ENCODE measurements at places on chromosomes 4 and X.

DNA sequence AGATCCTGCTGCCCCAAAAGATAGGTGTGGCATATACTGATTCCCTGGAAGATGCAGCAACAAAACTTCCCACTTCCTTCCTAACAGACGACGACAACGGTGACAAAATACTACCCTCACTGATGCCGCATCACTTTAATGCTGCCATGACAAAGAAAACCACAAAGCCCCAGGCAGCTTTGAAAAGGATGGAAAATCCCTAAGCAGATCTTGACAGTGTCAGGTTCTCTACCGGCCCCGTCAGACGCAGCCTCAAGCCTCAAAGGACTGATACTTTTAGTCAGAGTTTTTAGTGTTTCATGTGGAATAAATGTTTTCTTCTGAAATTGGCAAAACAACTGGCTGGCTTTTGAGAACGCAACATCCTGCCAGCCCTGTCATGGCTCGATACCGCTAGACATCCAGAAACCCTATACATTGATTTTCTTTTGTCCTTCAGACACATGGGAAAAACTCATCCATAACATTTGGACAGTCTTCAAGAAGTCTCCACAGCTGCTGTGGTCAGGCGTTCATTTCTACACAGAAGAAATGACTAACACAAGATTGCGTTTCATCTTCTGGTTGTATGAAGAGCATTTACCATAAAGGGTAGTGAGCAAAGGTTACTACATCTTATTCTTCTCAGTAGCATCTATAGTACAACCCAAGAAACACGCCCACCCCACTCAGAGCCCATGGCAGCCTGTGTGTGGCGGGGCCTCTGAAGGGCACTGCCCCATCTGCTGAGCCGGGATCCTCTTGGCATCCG, 60.1 kb downstream of the GATB start:
- DNase-seq, result no peak

DNA sequence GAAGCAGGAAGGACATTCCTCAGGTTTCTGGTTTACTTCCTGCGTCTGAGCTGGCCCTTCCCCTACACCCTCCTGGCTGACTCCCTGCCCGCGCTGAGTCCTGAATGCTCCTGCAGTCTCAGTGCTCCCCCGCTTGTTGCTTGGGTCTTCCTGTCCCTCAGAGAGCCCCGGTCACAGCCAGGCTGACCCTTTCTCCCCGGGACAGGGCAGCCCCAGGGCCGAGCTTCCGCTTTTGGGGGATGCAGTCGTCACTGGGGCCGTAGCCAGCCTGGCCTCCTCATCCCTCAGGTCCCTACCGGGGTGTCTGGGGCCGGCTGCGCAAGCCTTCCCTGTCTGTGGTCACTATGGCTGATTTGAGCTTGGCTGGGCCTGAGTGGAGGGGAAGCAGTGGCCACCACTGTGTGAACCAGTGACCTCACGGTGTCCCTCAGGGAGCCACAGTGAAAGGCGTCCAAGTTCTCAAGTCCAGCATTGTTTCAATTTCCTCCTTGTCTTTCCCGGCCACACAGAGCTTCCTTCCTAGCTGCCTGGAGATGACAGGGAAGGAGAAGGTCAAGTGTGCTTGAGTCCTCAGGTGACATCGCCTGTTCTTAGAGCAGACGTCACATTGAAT, 34.1 kb upstream of the ASMTL start:
- DNase-seq, result no peak

GRCh38 chr4:96974295-96974694, 1134.4 kb downstream of the PDHA2 start:
- no peak for DNase-seq

GRCh38 chr4:121692261-121692660, 4.5 kb downstream of the ANXA5 start:
- no peak for DNase-seq

DNA sequence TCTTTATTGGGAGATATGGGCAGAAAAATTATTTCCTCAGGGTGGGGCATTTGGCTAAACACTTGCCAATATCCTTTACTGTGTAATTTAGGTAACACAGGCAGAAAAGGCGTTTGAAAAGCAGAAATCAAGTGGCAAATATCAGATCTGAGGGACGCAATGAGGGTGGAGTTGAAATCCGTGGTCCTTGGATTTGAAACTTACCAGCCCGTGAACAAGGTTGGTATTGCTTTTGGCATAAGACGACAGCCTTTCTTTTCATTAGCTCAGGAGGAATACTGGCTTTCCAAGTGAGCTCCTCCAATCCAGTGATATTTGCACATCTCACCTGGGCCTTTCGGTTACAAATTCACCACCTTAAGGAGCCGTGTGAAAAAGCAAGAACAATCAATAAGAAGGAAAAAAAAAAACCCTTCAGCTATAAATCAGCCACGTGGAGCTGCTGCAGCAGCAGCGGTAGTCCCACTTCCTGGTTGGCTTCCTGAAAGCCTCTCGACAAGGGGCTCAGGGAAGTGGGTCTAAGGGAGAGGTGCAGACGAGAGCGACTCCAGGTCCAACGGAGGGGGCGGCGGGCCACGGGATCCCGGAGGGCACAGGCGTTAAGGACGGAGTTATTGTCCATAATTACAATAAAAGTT, 734 bp upstream of the GALNT7 start:
- no peak for DNase-seq

GRCh38 chrX:16464369-16464768, 185.6 kb upstream of the S100G start:
- no peak for DNase-seq
